ENCODE measurements at places on chromosomes 16 and 17.

- DNase-seq, result no peak
Measured at GRCh38 chr16:56910654-56911539, 21.0 kb upstream of the HERPUD1 start.

- no peak for DNase-seq
Measured at GRCh38 chr17:8855477-8856204, 11.8 kb downstream of the PIK3R6 start.

- DNase-seq, result no peak
Measured at GRCh38 chr16:49527611-49528010, 154.0 kb downstream of the C16orf78 start.

DNA sequence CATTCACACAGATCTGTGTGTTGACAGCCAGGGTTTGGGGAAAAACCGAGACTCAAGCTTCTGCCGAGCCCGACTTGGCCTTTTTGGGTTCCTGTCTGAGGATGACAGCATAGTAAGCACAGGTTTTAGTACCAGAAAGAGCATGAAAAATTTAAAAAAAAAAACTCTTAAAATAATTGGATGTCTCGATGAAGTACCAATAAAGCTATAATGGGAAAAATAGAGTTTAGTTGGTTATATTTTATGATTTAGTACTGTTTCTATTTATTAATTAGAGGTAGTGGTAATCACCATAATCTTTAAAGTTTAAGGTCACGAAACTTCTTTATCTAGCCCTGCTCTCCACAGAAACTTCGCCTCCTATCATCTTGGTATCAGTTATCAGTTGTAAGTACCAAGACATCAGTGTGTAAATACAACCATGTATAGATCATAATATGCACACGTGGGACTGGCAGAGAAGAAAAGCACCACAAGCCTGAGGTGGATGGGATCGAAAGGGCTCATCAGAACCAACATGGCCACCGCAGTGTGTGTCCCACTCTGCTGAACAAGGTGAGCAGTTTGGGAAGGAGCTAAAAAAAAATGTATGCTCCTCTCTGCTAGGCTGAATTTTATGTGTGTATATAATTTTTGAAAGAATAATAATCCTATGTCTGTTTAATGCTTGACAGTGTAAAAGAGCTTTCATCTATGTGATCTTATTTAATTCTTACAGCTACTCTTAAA lies 14.4 kb upstream of the EEF2K start:
- peak; percentile 50 for DNase-seq

GRCh38 chr17:32161506-32162365 lies 19.4 kb downstream of the RHOT1 start:
- no peak for DNase-seq

GRCh38 chr17:48720266-48721008 lies 1.9 kb downstream of the PRAC1 start:
- DNase-seq, result no peak

GRCh38 chr17:4483012-4483840 lies 15.5 kb upstream of the SPNS2 start:
- DNase-seq, result peak; percentile 56

DNA sequence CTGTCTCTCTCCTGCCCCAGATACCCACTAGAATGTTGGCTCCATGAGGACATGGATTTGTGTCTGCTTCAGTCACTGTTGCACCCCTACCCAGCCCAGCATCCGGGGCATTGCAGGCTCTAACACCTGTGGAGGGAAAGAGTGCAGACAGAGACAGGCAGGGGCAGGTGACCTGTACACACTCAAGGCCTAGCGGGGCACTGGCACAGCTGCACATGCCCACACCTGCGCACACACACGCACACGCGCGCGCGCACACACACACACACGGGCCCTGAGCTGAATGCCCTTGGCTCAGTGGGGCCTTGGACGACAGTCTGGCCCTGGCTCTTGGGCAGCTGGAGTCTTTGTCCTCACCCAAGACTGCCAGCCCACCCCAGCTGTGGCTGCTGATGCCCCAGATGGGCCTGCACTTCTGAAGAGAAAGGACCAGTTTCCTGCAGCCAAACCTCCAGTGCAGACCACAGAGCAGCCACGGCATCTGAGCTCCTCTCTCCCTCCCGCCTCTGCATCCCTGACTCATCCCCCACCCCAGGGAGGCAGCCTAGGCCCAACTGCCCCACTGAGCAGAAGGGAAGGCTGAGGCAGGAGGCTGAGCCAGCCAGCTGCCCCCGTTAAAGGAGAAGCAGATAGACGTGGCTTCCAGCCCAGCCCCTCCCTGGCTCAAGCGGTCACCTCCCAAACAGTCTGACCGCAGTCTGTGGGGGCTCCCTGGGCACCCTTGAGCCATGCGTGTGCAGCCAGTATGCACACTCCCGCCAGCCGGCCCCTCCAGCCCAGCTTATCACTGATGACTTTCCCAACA lies 12.3 kb upstream of the RAI1 start:
- DNase-seq, result no peak

- DNase-seq, result no peak
Measured at GRCh38 chr17:81694810-81695209, 8.4 kb upstream of the MRPL12 start.

DNA sequence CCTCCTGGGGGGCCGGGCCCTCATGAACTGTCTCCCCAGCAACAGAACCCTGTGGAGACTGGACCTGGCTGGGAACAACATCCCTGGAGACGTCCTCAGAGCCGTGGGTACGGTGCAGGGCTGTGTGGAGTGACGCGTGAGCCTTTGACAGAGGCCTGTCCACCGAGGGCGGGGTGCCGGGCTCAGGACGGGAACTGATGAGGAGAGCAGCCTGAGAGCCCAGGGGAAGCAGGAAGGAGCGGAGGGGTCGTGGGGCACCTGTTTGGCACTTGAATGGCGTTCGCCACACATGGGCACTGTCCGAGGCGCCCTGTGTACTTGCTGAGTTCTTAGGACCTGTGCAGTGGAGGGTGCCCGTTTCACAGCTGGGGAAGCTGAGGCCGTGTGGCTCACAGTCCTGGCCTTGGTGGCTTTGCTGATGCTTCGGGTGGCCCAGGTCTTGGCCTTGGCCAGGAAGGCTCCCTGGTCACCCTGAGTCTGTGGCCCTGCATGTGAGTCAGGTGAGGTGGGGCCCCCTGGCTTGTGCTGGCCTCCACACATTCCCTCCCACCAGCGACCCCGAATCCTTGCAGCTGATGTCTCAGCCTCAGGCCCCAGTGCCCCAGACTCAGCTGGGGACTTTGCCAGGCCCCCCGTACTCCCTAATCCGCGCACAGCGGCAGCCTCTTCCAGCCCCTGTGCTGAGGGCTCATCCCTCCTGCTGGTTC lies 2.4 kb downstream of the LRRC45 start:
- DNase-seq, result no peak

DNA sequence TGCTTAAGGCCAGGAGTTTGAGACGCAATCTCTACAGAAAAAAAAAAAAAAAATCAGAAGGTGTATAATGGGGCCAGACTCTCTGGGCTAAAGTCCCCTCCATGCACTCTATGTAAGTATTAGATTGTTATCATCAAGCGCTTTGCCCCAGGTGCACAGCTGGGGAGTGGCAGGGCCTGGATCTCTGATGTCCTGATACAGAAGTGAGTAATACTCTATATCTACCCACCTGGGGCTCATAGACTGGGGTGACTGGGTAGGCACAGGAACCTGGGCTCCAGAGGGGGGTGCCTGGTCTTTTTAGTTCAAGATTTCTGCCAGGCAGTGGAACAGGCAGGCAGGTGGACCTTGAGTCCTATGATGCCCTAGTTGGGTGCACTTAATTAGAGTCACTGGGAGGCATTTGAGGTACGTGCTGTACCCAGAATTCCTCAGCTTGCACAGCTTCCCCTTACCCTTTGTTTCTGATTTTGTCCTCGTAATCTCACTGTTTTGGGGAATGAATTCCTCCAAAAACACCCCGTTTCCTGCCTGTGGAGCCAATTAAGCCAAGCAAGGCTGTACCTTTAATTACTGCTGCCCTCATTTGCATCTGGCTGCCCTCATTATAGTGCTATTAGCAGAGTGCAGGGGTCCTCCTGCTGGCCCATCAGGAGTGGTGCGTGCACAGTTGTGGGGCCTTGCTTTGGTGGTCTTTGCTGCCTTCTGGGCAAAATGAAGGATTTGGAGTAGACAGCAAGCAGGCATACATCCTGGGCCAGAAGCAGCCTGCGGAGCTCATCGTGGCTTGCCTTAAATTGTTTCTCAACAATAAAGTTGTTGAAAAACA lies 239.0 kb downstream of the SNX29 start:
- DNase-seq, result no peak

DNA sequence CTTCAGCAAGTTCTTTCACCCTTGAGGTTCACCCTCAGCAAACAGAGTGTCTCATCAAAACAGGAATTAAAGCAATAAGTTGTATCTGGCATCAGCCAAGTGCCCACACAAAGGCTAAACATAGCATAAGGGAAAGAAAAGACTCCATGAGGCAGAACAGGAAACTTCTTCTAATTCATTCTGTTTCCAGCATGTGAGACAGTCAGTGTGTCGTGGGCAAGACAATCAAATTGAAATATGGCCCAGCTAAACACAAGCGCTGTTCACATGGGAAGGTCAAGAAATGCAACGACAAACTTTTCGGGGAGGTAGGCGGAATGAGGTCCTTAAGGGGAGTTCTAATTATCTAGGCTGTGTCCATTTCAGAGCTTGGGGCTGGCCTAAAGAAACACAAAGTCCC lies 393.4 kb downstream of the HAPSTR1 start:
- no peak for DNase-seq

GRCh38 chr17:82880620-82881323 lies 41.0 kb upstream of the ZNF750 start:
- peak; percentile 31 for DNase-seq

DNA sequence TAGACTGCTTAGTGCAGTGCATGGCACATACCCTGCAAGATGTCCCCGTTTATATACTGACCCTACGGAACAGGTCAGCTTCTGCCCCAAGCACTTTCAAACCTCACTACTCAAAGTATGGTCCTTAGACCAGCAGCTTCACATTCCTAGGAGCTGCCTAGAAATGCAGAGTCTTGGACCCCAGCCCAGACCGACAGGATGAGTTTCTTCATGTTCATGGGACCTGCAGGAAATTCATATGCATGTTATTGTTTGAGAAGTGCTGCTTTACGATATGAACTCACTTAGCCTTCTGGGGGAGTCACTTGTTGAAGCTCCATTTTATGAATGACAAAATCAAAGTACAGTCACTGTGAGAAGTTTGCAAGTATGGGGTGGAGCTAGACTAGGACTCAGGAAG lies 82.6 kb downstream of the DYNLRB2 start:
- DNase-seq, result no peak

All from cerebellar cortex (tissue), 1 donor.